Esophagus (tissue), 2 donors: ENCODE measurements at places on chromosomes 2 and 18. TPM values are rescaled to one million over a fixed set of nuclear protein-coding genes. Genes with fewer than 3 reads are reported as not detected.

PRSS56 gene
- not detected for polyA plus RNA-seq

CAPG gene
- polyA plus RNA-seq = 273 TPM

PHOSPHO2 gene
- 1.2 TPM for polyA plus RNA-seq

TMEM17 gene
- polyA plus RNA-seq = 1.5 TPM

LTBP1 gene
- 4.3 TPM for polyA plus RNA-seq

CAPN14 gene
- 72.7 TPM for polyA plus RNA-seq

DSC2 gene
- 123 TPM for polyA plus RNA-seq

SULT1C4 gene
- polyA plus RNA-seq = 0.12 TPM
